ENCODE measurements at places on chromosomes 12 and 14.

GRCh38 chr12:47770086-47770726, 2.8 kb upstream of the SLC48A1 start:
- DNase-seq: no peak

DNA sequence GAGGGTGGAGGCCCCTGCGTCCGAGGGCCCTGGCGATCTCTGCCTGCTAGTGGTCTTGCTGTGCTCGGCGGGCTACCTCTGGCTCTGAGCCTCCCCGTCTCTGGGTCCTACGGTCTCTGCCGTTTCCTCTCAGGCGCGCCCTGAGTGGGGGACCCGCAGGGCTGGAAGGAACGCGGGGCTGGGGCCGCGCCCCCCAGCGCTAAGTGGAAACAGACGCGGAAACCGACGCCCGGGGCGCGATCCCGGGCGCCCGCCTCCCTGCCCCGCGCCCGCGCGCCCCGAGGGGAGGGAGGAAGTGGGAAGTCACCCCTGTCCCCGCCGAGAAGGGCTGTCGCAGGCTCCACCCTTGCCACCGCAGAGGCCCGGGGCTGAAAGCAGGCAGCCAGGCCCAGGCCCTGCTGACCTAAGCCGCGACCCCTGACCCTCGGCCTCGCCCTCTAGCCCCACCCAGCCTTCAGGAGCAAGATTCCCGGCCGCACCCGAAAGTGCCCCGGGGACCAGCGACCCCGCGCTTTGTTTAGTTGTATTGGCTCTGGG, 831 bp downstream of the CRIP1 start:
- no peak for DNase-seq

GRCh38 chr12:6228535-6229223, 28.5 kb downstream of the CD9 start:
- no peak for DNase-seq

- DNase-seq: no peak
These were observed 59.0 kb upstream of the MON2 start for GRCh38 chr12:62407587-62407986.

- DNase-seq: no peak
These were observed 14.5 kb downstream of the KRAS start for GRCh38 chr12:25236190-25236589.

- no peak for DNase-seq
These were observed 5.7 kb downstream of the ADCY4 start for GRCh38 chr14:24329073-24329663.
